ENCODE measurements at places on chromosomes 6 and 20.

DNA sequence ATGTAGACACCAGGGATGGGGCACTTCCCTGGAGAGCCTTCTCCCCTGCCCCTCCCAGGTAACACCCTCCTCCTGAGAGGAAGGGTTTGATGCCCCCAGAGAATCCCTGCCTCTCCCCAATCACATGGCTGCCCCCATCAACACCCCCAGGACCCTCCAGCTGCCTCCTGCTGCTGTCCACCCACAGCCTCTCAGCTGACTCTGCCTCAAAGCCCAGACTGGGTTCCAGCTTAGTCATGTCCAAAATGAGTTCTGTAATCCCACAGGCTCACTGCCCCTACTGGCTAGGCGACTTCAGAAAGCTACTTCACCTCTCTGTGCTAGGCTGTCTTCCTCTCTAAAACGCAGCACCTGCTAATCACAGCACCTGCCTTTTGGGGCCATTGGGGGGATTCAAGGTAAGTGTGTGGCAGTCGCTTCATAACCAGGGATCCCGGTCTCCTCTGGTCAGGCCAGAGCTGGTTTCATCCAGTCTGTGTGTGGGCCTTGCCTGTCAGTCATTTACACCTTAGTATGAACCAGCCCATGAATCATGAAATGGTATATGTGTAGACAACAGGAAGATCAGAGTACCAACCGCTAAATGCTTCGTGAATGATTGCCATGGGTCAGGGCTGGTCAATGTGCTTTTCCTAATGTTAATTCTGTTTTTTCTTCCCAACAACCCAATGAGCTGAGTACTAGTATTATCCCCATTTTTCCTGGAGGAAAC, 40.4 kb downstream of the TFEB start:
- DNase-seq, result no peak

GRCh38 chr6:117444600-117444999, 18.9 kb upstream of the ROS1 start:
- no peak for DNase-seq

DNA sequence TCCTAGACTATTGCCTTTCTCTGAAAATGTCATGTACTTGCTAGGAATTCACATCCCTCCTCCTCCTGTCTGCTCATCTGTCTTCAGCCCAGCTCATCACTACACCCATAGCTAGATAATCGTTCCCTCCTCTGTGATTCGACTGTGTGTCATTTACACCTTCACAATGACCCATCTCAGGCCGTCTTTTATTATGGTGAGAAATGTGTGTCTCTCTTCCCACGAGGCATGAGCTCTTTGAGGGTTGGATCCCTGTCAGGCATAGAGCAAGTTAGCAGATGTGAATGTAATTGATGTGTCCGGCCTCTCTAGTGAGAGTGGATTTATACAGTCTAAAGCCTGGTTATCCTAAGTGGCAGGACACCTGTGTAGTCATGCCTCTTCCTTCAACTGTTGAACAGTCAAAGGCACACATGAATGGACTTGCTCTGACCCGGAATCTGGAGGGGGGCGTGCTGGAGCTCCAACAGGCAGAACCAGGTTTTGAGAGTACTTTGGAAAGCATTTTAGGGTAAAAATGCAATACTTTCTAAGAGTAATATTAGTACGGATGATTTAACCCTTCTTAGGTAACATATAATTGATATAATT, 182.1 kb downstream of the UTRN start:
- no peak for DNase-seq

- DNase-seq, result no peak
Measured at GRCh38 chr6:37042150-37042549, 36.7 kb downstream of the FGD2 start.

- no peak for DNase-seq
Measured at GRCh38 chr6:79546186-79546585, 9.0 kb upstream of the LCA5 start.

GRCh38 chr6:133548423-133549159, 307.4 kb downstream of the EYA4 start:
- DNase-seq, result no peak

- DNase-seq, result no peak
Measured at GRCh38 chr20:10385850-10386544, 48.0 kb downstream of the MKKS start.

DNA sequence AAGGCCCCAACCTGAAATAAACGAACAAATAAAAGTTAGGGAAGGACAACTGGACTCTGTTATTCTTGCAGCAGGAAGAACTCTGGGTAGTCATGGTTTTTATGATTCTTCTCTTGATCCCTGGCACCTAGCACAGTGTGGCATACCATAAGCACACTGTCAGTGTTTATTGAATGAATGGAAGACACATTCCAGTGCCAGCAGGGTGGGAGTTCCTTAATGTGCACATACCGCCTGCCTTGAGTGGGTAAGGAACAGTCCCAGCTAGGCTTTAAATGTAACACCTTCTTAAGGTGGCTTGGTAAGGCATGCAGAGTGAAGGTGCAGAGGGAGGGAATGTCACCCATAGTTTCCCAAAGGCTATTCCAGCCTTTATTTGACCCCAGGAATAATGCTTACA, 162.9 kb upstream of the CEP162 start:
- no peak for DNase-seq

- DNase-seq, result no peak
Measured at GRCh38 chr20:59250293-59250692, 50.1 kb upstream of the EDN3 start.

GRCh38 chr6:73169633-73170032, 55.7 kb downstream of the KHDC1L start:
- DNase-seq, result no peak

All from vagina (tissue), 2 donors.